Metanephros (tissue), 2 donors: ENCODE measurements at places on chromosomes 5 and 9. TPM values are rescaled to one million over a fixed set of nuclear protein-coding genes. Genes with fewer than 3 reads are reported as not detected.

Gene TEX48
- not detected for total RNA-seq

Gene SLC6A7
- total RNA-seq = 0.06 TPM

Gene SHOC1
- total RNA-seq = 1.2 TPM

Gene TAF1L
- total RNA-seq = not detected

Gene NR2F1
- 292 TPM for total RNA-seq

Gene ADAMTS16
- total RNA-seq = 93.6 TPM

Gene ANKRD18A
- 2.9 TPM for total RNA-seq

Gene SLC25A2
- total RNA-seq = 0.35 TPM

Gene OR1J2
- total RNA-seq = not detected

Gene CEP72
- 11.7 TPM for total RNA-seq

Gene ADAM19
- total RNA-seq = 10.9 TPM

Gene ANXA2R
- total RNA-seq = 4.3 TPM

Gene PCDHGA2
- total RNA-seq = 10.2 TPM

Gene SLCO4C1
- total RNA-seq = 12.8 TPM

Gene SEMA6A
- total RNA-seq = 56.8 TPM

Gene ITK
- 0.99 TPM for total RNA-seq

Gene GPX3
- 415 TPM for total RNA-seq

Gene EFCAB9
- total RNA-seq = not detected

Gene NR6A1
- total RNA-seq = 1.2 TPM

Gene RUSC2
- 30.4 TPM for total RNA-seq

Gene TBC1D2
- total RNA-seq = 6.7 TPM

Gene IL5
- total RNA-seq = not detected

Gene IFNE
- total RNA-seq = not detected

Gene DAB2IP
- 39.9 TPM for total RNA-seq

Gene EIF4EBP3
- total RNA-seq = 6.0 TPM

Gene CAVIN4
- 38.4 TPM for total RNA-seq
